ENCODE measurements at places on chromosomes 11 and 22.

GRCh38 chr22:23243006-23243573 is 62.8 kb downstream of the BCR start:
- DNase-seq: no peak

- no peak for DNase-seq
Observed at GRCh38 chr11:35549787-35550186, 24.4 kb upstream of the PAMR1 start.

DNA sequence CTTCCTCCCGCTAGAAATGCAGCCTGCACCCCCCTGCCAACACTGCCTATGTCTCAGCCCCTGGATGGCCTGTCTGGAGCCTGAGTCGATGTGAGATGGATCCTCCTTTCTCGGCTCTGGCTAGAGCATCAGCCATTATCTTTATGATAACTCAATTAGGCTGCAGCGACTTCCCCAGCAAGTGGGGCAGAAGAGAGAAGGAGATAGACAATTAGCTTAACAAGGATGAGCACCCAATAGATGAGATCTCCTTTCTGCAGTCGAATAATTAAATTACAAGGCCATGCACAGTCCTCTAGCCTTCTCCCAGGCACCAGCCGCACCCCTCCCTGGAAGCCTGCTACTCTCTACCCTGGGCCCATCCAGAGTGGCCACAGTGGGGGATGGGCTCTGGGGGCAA is 179.3 kb downstream of the CEP164 start:
- DNase-seq: no peak

DNA sequence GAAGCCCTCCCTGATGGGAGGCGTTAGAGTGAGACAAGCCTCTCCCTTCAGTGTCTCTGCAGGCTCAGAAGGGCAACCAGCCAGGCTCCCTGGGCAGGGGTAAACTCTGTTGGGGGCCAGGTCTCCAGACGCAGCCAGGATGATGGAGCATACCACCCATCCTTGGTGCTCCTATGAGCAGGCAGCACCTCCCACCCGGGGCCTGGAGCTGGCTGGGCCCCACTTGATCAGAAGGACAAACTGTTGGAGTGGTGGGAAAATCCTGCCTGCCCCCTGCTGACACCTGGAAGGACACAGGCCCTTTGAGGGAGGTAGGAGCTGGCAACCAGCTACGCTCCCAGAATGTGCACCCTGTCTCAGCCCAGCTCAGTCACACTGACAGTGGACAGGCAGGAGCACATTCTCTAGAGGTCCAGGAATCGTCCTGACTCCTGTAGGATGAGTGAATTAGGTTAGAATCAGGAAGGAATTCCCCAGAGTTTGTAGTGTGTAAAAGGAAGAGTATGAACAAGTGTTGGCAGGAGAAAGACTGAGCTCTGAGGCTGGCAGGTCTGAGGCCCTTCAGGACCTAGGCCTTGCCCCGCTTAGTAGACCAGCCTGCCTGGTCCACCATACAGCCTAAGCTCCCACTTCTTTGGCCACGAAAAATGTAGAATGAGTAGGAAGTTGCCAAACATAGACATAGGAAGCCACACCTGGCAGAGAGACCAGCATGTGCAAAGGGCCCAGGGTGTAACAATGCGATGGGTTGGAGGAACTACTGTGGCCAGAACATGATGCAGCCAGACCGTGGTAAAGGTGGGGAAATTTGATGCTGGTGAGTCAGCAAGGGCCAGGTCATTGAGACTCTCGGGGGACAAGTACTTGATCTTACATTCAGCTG is 19.1 kb downstream of the ARHGEF17 start:
- no peak for DNase-seq

DNA sequence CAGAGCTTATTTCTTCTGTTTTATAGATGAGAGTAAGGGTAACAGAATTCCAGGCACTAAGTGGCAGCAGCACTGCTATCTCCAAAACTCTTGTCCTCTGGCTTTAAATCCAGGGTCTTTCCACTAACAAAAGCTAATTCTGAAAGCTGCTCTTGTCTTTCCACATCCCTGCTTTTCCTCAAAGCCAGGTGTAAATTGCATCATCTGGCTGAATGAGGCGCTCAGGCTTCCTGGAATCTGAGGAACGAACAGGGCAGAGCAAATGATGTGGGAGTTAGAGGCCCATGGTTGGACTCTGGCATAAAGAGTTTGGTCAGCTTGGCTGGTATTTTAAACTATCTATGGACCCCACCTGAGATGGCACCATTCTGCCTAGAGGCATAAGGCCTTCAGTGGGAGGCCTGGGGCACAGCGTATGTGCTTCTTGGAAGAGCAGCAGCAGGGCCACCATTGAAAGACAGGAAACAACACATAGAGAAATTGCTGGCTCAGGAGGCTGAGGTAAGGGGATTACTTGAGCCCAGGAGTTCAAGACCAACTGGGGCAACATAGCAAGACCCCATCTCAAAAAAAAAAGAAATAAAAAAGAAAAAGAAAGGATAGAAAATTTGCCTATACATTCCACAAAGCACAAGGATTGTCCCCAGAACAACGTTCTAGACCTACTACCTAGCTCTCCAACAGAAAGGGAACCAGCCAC is 1.9 kb downstream of the KCNJ5 start:
- DNase-seq: no peak

GRCh38 chr11:95123556-95123955 is 33.9 kb downstream of the ENDOD1 start:
- no peak for DNase-seq

- no peak for DNase-seq
Observed at GRCh38 chr11:19164230-19164855, 37.4 kb downstream of the CSRP3 start.

DNA sequence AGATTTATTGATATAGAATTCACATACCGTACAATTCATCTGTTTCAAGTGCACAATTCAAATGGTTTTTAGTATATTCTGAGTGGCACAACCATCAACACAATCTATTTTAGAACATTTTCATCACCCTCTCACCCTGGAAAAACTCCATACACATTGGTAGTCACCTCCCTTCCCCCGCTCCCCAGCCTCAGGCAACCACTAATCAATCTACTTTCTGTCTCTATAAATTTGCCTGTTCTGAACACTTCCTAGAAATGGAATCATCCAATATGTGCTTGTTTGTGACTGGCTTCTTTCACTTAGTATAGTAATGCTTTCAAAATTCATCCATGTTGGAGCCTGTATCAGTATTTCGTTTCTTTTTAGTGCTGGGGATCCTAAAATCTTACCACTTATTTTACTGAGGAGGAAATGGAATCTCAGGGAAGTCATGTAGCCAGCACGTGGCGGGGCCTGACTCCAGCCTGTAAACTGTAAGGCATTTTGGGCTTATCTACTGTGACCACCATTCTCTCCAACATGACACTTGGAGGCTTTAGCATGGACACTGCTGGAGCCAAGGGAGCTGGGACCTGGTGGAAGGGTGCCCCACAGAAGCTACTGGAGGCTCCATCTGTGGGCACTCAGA is 905 bp upstream of the UCP3 start:
- no peak for DNase-seq

DNA sequence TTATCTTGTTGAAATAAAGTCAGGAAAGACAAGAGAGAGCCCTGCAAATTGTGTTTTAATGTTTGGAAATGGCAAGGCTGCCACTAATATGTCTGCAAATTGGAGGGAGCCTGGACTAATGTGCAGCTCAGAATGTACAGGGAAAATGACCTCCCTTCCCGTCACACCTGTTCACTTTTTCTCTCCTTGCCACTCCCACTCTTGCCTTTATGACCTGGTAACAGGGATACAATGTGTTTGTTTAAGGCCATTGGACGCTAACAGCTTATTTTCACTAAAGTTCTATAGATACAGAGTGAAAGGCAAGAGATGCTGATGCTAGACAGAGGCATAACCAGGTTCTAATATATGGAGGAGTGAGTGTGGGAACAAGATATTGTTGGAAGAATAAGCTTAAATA is 203.9 kb downstream of the RAB38 start:
- DNase-seq: no peak
